Left renal pelvis (tissue), 4 donors: ENCODE measurements at places on chromosomes 6 and 20.

DNA sequence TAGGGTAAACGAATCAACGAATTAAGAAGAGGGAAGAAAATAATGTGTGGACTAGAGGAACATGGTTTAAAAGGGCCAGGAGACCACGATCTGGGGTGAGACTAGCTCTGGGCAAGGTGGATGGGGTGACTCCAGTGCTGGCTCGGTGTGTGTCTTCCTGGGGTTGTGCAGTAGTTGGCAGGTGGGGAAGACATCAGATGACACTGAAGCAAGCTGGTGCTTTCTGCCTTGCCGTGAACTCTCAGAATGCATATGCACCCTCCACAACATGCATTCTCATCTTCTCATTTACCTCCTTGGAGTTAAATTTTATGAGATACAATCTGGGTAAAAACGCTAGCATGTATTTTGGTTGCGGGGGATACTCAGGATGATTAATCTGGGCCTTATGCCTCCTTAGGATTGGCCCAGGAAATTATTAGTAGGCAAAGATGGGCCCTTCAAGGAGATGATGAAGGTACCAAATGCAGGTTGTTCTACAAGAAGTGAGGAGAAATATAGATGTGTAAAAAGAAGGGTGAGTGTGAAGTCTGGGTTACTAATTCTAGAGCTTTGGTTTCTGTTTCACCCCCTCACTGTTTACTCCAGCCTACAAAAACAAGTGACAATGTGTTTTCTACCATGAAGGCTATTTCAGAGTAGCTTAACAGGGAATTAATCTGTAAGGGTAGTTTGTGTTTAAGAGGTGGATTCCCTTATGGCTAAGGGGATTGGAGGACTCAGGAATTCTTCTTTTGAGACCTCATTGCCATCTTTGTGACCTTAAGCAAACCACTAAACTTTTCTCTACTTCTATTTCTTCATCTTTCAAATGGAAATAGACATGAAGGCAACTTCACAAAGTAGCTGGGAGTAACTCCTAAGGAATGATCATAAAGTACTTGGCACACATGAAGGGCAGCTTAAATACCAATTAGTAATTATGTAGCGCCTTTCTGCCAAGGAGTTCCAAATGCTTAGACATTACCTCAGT, 71.0 kb upstream of the SUPT3H start:
- no peak for DNase-seq

GRCh38 chr6:121319112-121319553, 15.1 kb downstream of the TBC1D32 start:
- DNase-seq, result no peak

DNA sequence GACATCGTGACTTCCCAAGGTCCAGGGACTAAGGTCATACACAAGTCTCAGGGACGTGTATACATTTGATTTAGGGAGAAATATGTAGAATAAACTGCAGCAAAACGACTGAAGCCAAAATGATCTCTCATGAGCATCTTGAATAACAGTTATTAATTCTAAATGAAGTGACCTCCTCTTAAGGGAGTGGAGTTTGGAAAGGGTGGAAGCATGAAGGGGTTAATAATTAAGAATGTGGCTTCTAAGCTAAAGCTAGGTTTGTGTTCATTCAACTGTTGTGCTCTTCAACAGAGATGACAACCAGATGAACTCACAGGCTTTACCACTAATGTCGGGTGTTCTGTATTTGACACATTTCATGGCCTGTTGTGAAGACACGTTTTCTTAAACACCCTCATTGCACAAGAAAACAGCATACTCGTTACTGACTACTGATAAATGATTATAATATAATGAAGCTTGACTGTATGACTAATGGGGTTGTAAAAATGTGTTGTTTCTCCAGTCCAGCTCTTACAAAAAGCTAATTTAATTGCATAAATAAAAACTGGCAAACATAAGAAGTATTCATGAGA, 1.5 kb downstream of the PPP1R14C start:
- DNase-seq, result no peak

- no peak for DNase-seq
Observed at GRCh38 chr20:61311656-61312387, 59.8 kb downstream of the CDH4 start.

- DNase-seq, result no peak
Observed at GRCh38 chr6:85865420-85866369, 223.0 kb upstream of the SYNCRIP start.

DNA sequence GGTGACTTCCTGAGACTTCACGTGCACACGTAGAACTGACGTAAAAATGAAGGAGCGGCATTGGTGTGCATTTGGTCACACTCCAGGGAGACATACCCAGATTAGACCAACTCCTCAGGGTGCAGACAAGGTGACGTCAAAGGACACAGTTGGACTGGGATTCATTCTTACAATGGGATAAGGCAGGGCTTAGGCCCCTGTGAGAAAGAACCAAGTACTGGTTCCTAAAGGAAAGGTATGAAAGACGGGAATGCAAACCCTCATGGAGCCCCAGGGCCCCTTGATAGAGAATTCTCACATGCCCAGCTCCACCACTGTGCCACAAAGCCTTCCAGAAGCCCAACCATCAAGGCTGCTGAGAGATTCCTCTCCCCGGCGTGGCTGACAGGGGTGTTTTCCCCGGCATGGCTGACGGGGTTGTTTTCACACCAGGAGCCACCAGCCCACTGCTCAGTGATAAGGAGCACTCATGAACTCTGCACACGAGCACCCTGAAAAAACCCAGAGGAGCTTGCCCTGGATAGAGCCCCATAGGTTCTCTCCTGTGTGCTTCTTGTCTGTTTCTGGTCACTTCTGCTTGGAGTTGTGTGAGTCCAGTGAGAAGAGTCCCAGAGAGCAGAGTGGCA, 90.1 kb downstream of the CAP2 start:
- DNase-seq, result no peak

- DNase-seq, result no peak
Observed at GRCh38 chr6:106182455-106182854, 96.3 kb downstream of the PRDM1 start.

DNA sequence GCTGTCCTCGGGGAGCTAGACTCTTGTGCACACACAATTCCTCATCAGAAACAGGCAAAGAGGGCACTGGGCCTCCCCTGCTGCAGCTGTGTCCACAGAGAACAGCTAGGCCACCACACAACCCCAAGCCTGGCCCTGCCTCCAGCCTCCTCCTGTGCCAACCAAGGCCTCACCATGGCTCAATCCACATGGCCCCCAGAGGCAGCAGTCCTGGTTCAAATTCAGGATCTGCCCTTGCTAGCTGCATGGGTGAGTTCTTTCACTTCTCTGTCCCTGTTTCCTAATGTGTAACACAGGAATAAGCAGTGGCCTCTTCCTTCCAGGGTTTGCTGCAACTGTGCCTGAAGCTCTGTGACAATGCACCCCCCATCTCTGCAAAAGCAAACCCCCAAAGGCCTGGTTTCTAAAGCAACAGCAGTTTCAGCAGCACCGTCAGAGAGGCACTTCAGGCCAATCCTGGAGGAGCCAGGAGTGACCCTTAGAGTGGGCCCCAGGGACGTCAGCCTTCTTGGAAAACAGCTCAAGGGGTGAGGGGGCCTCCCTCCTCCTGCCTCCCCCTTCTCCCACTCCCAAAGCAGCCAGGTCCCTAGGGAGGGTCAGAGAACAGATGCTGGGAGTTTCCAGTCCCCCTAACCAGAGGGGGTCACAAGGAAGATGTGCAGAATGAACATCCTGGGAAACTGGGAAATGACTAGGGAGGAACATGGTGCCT, 2.2 kb downstream of the ADISSP start:
- no peak for DNase-seq

- DNase-seq, result no peak
Observed at GRCh38 chr20:62042025-62042820, 23.5 kb downstream of the TAF4 start.

GRCh38 chr6:77292564-77293546, 170.4 kb downstream of the HTR1B start:
- no peak for DNase-seq

DNA sequence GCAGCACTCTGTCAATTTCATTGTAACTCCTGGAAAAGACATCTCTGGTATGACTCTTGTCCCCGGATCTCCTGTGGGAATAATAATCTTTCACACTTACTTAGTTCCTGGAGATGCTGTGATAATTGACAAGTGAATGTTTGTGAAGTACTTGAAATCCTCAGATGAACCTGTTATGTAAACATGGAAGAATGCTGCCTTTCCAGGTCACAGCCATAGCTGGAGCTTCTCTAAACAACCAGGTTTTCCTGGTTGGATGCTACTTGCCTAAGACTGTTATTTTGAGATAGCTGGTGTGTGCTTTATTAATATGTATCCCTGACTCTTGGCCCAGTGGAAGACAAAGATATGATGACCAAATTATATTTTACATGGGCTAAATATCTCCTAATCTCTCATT, 228.6 kb downstream of the KCNQ5 start:
- no peak for DNase-seq

DNA sequence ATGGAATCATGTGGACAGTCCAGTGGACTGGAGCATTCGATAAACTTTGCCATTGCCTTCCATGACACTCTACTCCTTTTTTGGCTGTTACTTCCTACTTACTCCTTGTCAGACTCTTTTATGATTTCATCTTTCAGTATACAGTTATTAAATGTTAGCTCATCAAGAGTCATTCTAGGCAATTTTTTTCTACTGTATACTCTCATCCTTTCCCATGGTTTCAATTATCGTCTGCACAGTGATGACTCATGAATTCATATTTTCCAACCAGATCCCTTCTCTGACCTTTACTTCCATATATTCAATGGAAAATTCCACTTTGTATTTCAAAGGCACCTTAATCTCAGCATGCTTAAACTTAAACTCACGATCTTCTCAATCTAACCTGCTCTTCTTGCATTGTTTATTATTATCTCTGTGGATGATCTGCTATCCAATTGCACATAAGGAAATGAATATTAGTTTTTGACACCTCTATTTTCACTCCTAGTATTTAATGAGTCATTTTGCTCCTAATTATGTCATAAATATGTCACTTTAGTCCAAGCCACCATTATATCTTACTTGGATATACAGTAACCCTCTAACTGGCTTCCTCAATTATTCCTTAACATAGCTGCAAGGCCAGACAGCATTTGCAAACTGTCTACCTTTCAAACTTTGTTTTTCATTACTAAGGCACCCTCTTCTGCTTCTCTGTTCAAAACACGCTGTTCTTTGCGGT, 427.5 kb downstream of the PHF3 start:
- DNase-seq, result no peak

DNA sequence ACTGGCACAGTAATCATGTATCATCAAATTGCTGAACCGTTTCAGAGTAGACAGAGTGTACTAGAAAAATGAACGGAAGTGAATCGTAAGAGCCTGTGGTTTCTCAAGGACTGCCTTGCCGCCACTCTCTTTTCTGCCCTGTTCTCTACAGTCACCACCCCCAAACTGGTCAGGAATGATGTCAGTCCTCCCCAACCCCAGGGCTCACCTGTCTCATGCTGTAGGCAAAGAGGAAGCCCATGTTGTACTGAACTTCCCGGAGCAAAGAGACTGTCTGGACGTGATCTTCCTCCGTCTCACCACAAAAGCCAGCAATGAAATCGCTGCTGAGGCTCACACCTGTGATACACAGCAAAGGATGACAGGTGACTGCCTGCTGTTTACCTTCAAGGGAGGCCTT, 31.0 kb downstream of the CDK5RAP1 start:
- DNase-seq, result no peak

- DNase-seq, result no peak
Observed at GRCh38 chr6:3744901-3745470, 6.5 kb downstream of the PXDC1 start.
